ENCODE measurements at places on chromosomes 3 and 15.

DNA sequence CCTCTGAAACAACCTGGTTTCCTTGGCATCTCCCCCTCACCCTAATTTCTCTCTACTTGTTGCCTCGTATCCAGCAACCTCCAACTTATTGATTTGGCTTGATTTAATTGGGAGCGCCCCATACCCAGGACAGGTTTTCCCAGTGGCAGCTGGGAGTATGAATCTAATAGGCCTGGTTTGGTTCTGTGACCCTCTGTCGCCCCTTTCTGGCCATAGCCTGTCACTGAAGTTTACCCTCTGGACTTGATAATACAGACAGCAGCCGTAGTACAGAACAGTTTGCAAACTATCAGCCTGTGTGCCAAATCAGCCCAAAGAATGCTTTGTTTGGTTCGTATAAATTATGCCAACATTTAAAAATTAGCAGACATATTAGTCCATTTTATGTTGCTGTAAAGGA lies 525.1 kb upstream of the GOLIM4 start:
- DNase-seq = no peak

- no peak for DNase-seq
Measured at GRCh38 chr3:10774129-10774670, 41.8 kb upstream of the SLC6A11 start.

- DNase-seq = no peak
Measured at GRCh38 chr3:12620305-12620704, 43.6 kb downstream of the RAF1 start.

DNA sequence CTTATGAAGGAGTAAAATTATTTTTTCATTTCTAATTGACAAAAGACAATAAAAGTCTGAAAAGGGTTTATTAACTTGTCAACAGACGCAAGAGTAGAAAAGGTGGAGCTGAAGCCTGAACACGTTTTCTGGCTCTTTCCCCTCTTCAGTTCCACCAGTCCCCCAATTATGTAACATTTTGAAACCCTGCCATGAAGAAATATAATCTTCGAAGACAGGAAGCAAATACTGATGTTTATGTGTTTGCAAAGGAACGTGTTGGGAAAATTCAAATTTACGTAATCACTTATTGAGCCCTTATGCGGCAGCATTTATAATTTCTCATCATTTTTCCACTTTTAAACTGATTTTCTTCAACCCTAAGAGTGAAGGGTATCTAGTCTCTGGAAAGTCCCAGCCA lies 767 bp downstream of the AP3S2 start:
- no peak for DNase-seq

- DNase-seq = peak; percentile 42
Measured at GRCh38 chr15:75455982-75456531, 4.6 kb upstream of the SIN3A start.

DNA sequence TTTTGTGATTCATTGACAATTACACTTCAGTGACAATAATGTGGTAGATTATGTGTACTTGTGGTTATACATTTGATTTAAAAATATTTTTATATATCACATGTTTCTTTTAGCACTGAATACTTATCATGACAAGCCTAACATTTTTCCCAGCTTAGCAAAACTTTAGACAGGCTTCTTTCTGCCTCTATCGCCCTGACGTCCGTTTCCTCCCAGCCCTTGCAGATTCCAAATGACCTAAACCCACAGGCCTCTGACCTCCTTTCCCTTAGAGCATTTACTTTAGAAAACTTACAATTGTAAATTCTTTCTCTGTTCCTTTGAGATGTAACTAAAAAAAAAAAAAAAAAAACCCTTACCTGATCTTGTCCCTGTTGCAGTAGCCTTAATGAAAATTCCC lies 326.1 kb downstream of the UNC13C start:
- no peak for DNase-seq

- DNase-seq = no peak
Measured at GRCh38 chr3:181568248-181568647, 143.5 kb upstream of the SOX2 start.
